ENCODE measurements at places on chromosomes 5 and 9.
A peak's percentile ranks its signal among the peaks of the same experiment; 100 is the strongest.

- DNase-seq: no peak
Observed at GRCh38 chr9:98594546-98595160, 114.1 kb downstream of the GABBR2 start.

DNA sequence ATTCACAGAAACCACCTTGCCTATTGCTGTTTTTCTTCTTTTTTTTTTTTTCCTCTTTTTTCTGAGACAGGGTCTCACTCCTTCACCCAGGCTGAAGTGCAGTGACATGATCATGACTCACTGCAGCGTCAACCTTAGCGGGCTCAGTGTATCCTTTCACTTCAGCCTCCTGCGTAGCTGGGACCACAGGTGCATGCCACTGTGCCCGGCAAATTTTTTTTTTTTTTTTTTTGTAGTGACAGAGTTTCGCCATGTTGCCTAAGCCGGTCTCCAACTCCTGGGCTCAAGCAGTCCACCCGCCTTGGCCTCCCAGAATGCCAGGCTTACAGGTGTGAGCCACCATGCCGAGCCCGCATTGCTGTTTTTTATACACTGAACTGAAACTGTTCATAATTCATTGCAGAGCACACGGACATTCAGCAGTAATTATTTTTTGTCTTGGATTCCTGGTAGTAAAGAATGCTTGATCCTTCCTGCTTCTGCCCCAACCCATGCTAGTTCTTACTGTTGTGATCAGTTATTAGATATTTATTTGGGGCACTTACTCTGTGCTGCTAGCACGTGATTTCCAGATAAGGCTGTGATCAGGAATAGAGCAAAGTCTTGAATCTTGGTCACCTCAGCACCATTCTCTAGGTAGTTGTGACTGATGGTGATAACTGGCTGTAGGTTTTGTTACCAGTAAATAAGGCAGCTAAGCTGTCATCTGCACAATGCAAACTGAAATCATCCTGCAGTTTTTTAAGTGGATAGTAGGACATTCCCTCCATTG is 14.0 kb downstream of the MAP3K1 start:
- peak; percentile 72 for DNase-seq

GRCh38 chr5:116152169-116152568 is 67.3 kb downstream of the COMMD10 start:
- no peak for DNase-seq

GRCh38 chr5:12920527-12920926 is 1016.3 kb upstream of the CTNND2 start:
- DNase-seq: no peak

DNA sequence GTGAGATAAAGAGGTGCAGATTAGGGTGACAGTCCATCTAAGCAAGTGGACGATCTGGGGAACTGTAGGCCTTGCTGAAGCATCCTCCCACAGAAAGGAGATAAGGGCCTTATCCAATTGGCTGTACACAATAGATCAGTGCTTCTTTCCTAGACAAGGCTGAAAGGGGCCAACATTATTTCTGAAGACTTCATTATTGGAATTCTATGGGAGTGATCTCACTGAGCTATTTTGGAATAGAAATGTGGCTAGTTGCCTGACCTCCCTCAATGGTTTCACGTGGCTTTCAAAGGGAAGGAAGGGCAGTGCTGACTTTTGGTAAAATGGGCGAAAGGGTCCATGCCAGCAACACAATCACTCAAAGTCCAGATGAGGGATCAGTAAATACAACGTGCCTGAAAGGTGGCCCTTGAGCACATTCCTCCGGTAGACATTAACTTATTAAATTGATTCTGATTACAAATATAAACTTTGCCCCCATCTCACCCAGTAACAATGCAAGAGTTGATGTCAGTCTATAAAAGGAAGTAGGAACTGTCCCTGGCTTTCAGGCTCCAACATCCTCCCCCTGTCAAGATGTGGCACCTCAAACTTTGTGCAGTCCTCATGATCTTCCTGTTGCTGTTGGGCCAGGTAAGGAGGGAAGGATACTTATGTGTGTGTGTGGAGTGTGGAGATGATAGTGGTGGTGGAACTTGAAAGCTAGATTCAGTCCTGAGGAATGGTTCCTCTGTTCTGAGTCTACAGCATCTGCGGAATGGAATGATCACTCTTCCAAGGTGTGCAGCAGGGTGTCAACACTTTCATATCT is at the start of gene LEAP2:
TSS of gene LEAP2 (plus strand) at position 550 of the 811 bp plus-strand sequence. CDS start at position 577, 27 bp downstream.
- DNase-seq: no peak

DNA sequence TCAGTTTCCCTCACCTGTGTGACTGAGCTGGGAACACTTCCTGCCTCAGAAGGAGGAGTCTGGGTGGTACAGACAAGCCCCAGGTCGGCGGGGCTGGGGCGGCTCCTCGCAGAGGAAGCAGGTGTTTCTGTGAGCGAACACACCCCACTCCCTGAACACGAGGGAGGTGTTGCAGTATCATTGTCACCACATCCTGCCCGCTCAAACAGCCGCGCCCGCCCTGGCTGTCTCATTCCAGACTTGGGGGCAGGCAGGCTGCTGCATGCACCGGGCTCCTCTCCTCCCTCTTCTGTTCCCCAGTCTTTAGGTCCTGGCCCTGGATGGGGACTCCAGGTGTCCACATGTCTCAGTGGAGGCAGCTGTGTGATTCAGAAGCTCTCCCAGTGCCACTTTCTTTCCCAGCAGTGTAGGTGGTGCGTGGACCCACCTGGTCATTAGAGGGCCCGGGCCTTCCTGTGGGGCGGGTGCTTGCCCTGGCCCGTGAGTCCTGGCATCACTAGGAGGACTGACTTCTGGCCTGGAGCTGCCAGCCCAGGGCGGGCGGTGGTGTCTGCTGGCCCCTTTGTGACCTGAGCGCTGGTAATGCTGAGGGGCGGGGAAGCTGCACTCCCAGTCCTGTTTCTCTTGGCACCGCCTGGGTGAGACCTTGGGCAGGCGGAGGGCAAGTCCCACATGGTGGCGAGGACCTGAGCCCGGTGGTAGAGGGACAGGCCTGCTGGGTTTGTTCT is 18.3 kb upstream of the PHYHD1 start:
- peak; percentile 81 for DNase-seq

DNA sequence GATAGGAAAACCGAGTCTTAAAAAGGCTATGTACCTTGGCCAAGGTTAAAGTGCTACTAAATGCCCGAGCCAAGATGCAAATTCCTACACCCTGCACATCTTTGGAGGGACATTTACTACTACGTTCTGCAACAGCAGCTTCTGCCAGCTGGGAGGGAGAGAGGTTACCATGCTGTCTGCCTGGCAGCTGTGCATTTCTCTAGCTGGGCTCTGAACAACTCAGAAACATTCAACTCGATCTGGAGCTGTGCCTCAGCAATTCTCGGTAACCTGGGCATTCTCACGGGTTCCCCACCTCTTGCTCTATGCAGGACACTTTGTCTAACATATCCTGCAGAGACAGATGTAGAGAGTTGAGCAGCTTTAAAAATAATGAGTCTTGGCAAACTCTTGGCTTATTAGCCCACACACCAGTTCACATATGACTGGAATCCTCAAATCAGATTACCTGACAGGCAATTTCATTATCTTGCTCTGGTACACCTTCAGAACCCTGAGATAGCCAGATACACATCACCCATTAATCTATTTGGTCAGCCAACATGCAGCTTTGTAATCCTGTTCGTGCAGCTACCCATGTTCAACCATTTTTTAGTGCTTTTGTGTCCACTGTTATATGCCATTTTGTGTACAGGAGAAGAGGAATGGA is 115.8 kb downstream of the EFNA5 start:
- DNase-seq: no peak

DNA sequence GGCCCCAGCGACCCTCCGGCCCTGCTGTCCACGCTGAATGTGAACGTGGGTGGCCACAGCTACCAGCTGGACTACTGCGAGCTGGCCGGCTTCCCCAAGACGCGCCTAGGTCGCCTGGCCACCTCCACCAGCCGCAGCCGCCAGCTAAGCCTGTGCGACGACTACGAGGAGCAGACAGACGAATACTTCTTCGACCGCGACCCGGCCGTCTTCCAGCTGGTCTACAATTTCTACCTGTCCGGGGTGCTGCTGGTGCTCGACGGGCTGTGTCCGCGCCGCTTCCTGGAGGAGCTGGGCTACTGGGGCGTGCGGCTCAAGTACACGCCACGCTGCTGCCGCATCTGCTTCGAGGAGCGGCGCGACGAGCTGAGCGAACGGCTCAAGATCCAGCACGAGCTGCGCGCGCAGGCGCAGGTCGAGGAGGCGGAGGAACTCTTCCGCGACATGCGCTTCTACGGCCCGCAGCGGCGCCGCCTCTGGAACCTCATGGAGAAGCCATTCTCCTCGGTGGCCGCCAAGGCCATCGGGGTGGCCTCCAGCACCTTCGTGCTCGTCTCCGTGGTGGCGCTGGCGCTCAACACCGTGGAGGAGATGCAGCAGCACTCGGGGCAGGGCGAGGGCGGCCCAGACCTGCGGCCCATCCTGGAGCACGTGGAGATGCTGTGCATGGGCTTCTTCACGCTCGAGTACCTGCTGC is 839 bp downstream of the KCNV2 start:
- DNase-seq: no peak

DNA sequence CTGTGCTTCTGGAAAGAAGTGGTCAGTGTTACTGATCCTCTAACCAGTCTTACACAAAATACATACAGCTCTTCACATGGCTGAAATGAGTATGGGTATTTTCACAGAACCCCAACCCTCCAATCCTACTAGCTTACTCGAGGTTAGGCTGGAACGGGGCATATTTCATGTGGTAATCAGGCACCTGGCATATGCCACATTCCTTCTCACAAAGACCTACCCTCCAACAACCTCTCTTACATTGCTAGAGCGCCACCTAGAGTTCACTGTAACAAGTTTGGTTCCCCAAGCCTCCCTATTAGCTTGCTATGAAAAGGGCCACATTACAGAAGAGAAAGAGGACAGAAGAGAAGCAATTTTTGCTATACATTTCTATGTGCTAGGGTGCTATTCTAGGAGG is 597.3 kb downstream of the PRELID2 start:
- DNase-seq: no peak

GRCh38 chr5:61275841-61276240 is 56.2 kb upstream of the ZSWIM6 start:
- no peak for DNase-seq

- DNase-seq: no peak
Observed at GRCh38 chr9:131524665-131525315, 6.3 kb downstream of the UCK1 start.

DNA sequence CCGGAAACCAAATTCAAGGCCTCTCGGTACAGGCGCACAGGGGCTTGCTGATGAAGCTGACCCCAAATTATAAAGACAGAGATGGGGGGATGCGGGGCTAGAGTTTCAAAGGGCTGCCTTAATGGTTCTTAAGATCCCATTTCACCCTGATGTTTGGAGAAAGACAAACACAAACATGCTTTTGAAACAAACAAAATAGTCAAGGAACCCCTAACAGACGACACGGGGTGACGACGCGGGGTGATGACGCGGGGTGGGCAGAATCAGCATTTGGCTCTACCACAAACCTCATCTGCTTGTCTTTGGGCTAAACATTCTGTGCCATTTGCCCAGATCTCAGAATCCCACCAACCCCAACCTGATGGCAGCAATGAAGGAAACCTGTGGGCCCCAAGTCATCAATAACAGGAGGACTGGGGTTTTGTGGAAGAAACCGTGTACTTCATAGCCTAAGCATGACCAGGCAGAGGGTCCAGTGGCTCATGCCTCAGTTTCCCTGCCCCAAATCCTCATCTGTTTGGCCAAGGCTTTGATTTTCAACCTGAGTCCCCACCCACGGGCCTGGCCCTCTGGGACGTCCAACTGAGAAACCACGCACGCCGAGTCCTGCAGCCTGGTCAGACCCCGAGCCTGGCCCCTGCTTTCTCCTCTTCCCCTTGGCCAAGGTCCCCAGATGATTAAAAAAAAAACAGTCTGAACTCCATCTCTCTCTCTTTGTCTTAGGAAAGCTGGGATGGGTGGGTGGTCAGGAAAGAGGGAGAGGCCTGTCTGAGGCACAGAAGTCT is 148.5 kb downstream of the COL23A1 start:
- DNase-seq: no peak

- no peak for DNase-seq
Observed at GRCh38 chr9:123053711-123054110, 20.2 kb downstream of the GPR21 start.

- no peak for DNase-seq
Observed at GRCh38 chr9:84270847-84271530, 69.6 kb downstream of the SLC28A3 start.

Measured in stimulated activated CD4-positive, alpha-beta T cell treated with anti-CD3 and anti-CD28 coated beads, Interleukin-2, amount 100 ng/mL, for 4 hours (primary cell).